ENCODE measurements at places on chromosomes 7 and 10.

DNA sequence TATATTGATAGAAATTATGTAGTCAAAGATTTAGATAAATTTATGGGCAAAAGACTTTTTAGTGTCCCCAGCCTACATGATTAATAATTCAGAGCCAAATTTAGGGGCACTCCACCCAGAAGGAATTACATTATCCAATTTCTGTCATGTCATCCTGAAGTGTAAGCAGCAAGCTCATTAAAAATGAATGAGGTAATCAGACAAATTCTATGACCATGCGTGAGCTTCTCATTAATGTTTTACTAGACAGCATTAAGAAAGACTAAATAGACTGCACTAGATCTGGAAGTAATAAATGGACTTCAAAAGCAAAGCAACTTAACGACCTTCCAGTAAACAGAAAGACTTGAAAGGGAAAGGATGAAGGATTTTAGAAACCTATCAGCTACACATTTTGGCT is 22.7 kb upstream of the TRUB1 start:
- DNase-seq = no peak

DNA sequence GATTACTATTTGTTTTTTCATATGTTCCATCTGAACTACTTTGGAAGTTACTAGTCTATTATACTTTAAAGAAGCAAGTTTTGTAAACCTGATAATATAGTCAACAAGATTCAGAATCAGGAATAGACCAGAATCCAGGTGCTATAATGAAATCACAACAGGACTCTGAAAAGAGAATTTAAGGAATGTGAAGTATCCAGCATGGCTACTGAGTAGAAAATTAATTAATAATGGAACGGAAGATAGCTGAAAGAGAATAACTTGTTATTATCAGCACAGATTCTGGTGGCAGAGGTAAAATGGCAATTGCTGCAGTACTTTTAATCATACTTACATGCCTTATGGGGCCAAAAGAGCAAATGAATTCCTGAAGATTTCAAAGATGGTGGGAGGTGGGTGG is 43.1 kb upstream of the CHCHD3 start:
- no peak for DNase-seq

DNA sequence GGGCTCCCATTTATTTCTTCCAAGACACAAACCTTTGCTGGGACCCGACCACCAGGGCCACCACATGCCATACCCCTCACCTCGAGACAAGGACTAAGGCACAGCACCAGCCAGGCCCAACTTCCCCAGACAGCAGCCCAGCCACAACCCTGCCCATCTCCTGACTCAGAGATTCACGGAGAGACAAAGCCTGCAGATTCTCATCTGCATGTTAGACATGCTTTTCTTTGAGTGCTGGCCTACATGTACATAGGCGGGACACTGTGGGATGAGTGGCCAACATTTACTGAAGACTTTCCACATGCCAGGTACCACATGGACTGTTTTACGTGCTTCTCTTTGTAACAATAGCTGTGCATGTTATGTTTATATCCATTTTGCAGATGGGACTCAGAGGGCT is 221.3 kb upstream of the ZMIZ1 start:
- DNase-seq = no peak

- DNase-seq = no peak
Observed at GRCh38 chr7:73701357-73701995, 18.0 kb downstream of the STX1A start.

DNA sequence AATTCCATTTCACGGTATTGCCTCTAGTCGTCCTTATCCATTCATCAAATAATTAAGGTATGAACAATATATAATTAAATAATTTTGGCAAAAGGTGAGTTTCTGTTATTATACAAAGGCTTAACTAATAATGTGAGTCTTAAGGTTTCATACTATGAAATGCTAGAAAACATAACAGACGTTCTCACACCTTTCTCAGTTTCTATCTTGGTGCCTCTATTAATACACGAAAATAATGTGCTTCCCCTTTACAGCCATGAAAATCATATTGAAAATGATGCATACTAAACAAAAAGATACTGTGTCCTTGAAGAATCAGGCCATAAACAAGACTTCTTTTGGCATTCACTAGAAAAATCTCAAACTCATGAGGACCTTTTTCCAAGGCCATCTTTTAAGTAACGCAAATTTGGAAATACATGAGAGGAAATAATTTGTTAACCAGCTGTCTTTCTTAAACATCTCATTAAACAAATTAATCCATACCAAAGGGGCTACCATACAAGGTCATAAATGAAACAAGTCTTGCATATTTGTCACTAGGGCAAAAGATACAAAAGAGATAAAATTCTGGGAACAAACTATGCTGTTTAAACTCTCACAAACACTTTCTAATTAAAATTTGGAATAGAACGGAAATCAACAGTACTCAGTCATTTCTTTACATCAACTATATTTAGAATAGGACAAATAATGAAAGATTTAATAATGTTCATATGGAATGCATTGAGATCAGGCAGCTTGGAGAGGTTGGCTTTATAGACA is 53.9 kb upstream of the CAV2 start:
- no peak for DNase-seq

DNA sequence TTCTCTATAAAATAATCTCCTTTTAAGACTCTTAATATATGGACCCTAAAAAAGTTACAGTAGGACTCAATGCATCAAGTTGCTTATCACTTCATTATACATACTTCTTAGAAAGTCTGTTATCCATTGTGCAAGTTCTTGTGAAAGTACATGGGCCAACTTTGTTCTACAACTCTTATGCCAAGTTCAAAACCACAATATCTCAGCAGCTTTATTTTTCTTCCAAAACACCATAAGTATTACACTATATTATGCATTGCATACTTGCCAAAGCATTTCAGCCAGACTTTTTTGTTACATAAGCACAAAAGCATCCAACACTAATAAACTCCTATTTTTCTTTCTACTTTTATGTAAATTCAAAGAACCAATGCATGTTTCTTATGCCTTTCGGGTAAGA is 94.4 kb downstream of the AHR start:
- DNase-seq = no peak

DNA sequence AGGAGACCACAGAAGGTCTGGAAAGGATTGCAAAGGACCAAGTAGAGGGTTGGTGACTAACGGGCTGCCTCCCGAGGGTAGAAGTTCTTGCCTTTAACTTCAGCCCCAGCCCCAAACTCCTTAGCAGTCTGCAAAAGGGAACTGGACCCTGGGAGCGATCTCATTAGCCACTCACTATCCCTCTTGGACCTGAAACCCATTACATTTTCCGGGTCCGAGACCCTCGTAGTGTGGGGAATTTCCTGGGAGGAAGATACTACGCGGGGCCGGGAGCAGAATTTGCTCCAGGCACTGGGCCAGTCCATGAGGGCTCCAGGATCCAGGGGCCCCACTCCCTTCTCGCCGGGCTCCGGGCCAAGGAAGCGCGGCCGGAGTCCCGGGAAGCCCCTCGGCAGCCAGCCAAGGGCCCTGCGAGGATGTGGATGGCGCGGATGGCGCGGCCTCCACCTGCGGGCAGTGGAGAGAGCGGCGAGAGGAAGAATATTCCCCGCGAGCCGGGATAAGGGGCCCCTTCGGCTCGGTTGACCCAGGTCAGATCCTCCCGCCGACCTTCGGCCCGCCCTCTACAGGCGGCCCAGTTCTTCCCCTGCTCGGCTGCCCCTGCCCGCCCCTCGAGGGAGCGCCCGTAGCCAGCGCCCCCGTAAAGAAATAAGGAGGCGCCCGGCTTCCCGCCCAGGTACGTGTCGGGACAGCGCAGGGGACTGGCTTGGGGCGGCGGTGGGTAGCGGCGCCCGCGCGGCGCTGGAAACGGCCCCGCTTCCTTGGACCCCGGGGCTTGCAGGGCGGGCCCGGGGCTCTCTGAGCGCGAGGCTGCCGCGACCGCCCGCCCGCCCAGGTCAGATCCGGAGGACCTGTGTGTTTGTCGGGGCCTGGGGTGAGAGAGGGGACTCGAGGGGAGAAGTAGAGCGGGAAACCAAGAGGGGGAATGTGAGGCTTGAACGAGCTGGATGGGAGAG is at the start of gene MYO3A:
MYO3A (plus strand) TSS at position 577 of the 956 bp plus-strand sequence. CDS start 17,882 bp downstream, outside the sequence.
- no peak for DNase-seq

- DNase-seq = no peak
Observed at GRCh38 chr7:20797462-20798080, 10.9 kb upstream of the SP8 start.

DNA sequence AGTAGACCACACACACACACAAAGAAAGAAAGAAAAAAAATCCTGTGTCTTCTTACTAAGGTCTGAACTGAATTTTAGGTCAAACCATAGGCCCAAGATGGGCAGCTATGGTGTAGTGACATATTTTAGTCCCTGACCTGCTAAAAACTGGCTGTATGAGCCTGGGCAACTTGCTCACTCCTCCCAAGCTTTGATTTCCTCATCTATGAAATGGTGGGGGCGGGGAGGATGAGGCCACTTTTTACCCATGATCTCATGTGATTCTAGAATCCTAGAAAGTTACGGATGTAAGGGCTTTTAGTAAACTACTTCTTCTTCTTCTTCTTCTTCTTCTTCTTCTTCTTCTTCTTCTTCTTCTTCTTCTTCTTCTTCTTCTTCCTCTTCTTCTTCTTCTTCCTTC is 6.1 kb upstream of the CCL24 start:
- DNase-seq = no peak

- DNase-seq = no peak
Observed at GRCh38 chr10:70744617-70745143, 40.5 kb downstream of the TBATA start.

DNA sequence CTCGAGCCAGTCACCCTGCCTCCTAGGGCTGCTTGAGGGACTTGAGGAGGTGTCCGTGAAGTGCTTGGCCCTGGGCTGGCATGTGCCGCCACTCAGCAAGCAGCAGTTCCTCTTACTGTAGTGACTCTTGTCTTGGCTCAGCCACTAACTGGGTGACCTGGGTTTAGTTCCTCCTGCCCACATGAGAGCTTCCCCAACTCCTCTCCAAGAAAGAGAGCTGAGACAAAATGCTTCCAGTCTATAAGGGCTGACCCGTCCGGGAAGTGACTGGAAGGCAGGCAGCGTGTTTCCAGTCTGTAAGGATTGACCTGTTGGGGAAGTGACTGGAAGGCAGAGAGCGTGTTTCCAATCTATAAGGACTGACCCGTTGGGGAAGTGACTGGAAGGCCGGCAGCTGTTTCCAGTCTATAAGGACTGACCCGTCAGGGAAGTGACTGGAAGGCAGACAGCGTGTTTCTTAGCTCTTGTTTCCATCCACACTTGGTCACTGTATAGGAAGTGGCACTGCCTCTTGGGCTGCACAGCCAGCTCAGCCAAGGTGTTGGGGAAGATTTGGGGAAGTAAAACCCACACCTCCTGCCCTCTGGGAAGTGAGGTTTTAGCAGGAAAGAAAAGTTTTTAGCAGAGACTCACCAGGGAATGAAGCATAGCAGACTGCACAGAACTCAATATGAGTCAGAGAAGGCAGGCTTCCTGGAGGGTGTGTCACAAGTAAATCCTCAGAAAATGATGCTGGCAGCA is 53.3 kb upstream of the PPIF start:
- DNase-seq = peak; percentile 17

Measured in naive B cell (primary cell).